ENCODE measurements at places on chromosomes 13 and 19.
A peak's percentile ranks its signal among the peaks of the same experiment; 100 is the strongest.

DNA sequence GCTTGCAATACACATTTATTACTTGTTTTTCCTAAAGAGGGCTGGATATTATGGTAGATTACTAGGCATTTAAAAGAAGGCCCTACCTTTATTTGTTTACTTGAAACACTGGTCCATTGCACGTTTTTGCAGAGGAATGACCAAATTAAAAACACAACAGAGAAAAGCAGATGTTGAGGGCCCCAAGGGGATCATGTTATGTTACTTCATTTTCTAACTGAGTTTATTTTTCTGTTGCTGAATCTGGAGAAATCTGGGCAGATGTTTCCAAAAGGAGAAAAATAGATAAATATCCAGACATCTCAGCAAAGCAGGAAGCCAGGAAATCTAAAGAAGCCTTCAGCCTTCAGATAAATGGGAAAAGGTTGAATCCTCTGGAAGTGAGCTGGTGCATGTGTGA, 353.0 kb downstream of the NDFIP2 start:
- no peak overlapping the region for H3K4me3 ChIP-seq
- no peaks in the 10 kb centered on the region for H3K4me1 ChIP-seq
- no peaks in the 10 kb centered on the region for H3K36me3 ChIP-seq
- H3K27me3 ChIP-seq, result no peaks in the 10 kb centered on the region
- no peak overlapping the region for H3K27ac ChIP-seq

DNA sequence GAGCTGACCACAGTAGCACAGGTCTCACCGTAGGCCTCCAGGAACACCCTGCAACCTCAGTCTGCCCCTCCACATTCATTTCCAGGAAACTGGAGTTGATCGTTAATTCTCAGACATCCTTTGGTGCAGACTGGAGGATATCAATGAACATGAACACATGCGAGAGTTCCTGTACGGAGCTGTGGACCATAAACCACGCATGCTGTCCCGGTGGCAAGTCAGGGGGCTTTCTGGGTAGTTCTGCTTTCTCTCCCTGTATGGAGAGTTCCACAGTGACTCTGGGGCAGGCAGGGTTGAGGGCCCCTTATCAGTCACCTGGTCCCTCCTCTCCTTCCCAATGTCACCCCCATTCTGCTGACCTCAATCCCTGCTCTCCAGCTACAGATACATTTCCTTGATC, 55.5 kb upstream of the URI1 start:
- H3K4me1 ChIP-seq, result peaks cover 5% of the 10 kb centered on the region
- no peaks in the 10 kb centered on the region for H3K27me3 ChIP-seq
- H3K27ac ChIP-seq, result no peak overlapping the region
- DNase-seq, result no peak

- H3K4me1 ChIP-seq, result no peaks in the 10 kb centered on the region
- no peak overlapping the region for H3K27ac ChIP-seq
- no peak overlapping the region for H3K4me3 ChIP-seq
- DNase-seq, result no peak
- H3K27me3 ChIP-seq, result no peaks in the 10 kb centered on the region
- no peaks in the 10 kb centered on the region for H3K36me3 ChIP-seq
These were observed 13.9 kb downstream of the SLC46A3 start for GRCh38 chr13:28704919-28705318.

- no peak overlapping the region for H3K4me3 ChIP-seq
- no peaks in the 10 kb centered on the region for H3K36me3 ChIP-seq
- no peak overlapping the region for H3K27ac ChIP-seq
- DNase-seq, result no peak
- H3K4me1 ChIP-seq, result no peaks in the 10 kb centered on the region
- no peaks in the 10 kb centered on the region for H3K27me3 ChIP-seq
These were observed 7.5 kb downstream of the C3 start for GRCh38 chr19:6712692-6713670.

GRCh38 chr19:43354305-43354627, 780 bp downstream of the CD177 start:
- peak; percentile 16 for DNase-seq
- H3K4me3 ChIP-seq, result peak overlapping the region; percentile 17
- no peaks in the 10 kb centered on the region for H3K36me3 ChIP-seq
- no peaks in the 10 kb centered on the region for H3K4me1 ChIP-seq
- H3K27ac ChIP-seq, result no peak overlapping the region
- H3K27me3 ChIP-seq, result no peaks in the 10 kb centered on the region

- no peaks in the 10 kb centered on the region for H3K36me3 ChIP-seq
- no peak overlapping the region for H3K4me3 ChIP-seq
- no peaks in the 10 kb centered on the region for H3K27me3 ChIP-seq
- no peak overlapping the region for H3K27ac ChIP-seq
These were observed 713.6 kb upstream of the MIR17HG start for GRCh38 chr13:90633849-90634248.

DNA sequence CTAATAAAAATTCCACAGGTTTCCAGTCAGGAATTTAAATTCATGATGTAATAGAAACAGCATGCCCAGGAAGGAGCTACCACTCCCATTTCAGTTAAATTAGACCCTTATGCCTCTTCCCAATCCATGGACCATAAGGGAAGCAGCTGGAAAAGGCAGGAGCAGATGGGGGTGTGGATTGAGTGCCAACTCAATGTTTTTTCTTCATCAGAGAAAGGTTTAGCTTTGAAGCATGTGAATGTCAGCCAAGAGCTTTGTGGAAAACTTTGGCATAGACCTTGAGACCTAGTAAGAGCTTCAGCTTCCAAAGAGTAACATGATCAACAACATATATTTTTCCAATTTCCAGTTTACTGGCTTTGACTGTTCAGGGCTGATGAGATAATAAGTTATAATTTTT, 2139.9 kb downstream of the PCDH9 start:
- no peaks in the 10 kb centered on the region for H3K36me3 ChIP-seq
- H3K27ac ChIP-seq, result no peak overlapping the region
- H3K27me3 ChIP-seq, result no peaks in the 10 kb centered on the region
- no peak overlapping the region for H3K4me3 ChIP-seq
- no peaks in the 10 kb centered on the region for H3K4me1 ChIP-seq
- DNase-seq, result no peak

DNA sequence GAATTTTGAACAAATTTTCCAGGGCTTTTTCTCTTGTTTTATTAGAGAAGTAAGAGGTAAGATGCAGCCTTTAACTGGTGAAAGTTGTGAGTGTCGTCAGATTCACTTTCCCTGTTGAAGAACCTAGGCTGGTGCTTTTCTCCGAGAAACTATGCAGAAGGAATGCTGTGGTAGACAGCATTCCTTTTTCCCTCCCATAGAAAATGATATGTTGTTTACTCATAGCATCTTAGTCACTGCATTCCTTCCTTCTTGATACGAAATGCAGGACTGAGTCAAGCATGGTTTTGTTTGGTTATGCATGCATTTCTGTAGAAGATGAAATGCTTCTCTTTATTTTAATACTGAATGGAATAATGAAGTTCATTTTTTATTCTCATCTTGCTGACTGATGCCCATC, 3.4 kb downstream of the ITGBL1 start:
- no peaks in the 10 kb centered on the region for H3K36me3 ChIP-seq
- H3K4me3 ChIP-seq, result no peak overlapping the region
- no peak overlapping the region for H3K27ac ChIP-seq
- H3K27me3 ChIP-seq, result no peaks in the 10 kb centered on the region

GRCh38 chr13:80469105-80469852, 128.4 kb upstream of the SPRY2 start:
- peaks cover 6% of the 10 kb centered on the region for H3K4me1 ChIP-seq
- H3K4me3 ChIP-seq, result no peak overlapping the region
- H3K27ac ChIP-seq, result peak overlapping the region; percentile 81
- no peaks in the 10 kb centered on the region for H3K36me3 ChIP-seq

GRCh38 chr19:35708391-35708790, 4.0 kb downstream of the ZBTB32 start:
- H3K27ac ChIP-seq, result no peak overlapping the region
- no peaks in the 10 kb centered on the region for H3K27me3 ChIP-seq
- DNase-seq, result no peak
- no peak overlapping the region for H3K4me3 ChIP-seq
- no peaks in the 10 kb centered on the region for H3K4me1 ChIP-seq

DNA sequence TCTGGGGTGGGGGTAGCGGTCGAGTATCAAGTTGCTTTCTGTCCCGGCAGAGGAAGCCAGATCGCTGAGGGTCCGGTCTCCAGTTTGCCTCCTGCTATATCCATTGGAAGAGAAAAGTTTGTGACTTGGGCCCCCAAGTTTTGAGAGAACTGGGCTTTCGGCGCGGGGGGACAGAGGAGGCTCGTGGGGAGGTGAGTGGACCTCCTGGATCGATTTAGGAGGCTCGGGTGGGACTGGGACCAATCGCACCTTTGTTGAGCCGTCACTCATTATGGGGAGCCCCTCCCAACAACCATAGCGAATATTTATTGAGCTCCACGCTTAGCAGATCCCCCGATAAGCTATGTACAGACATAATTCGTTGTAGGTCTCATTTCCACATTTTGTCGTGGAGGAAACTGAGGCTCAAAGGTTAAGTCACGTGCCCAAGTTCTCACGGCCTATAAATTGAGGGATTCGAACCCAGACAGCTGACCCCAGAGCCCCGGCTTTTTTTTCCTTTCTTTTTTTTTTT, 909 bp downstream of the RFXANK start:
- H3K4me3 ChIP-seq, result peak overlapping the region; percentile 86
- peak overlapping the region; percentile 57 for H3K27ac ChIP-seq
- peaks cover 17% of the 10 kb centered on the region for H3K4me1 ChIP-seq
- no peak for DNase-seq

DNA sequence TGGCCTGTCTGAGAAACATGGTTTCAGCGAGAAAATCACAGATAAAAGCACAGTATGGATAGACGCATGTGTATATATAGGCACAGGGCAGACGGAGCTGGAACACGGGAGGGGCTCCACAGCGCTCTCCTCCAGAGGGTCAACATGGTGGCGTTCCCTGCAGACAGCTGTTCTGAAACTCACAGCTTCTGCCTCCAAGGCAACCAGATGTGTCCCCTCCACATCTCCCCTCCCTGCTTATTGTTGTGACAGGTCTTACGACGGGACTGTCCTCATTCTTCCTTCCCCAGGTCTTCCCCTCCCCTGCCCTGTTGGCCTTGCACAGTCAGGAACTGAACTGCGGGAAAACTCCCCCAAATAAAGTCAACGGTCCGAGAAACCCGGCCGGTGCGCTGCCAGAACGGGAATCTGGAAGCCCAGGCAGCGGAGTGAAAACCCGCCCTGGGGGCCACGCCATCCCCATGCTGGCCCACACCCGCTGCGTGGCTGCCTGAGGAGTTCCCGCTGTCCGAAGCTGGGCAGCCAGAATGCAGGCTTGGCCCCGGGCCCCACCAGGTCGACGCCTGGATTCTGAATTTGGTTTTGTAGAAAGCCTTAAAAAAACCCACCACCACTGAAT, 2.6 kb upstream of the TIMM13 start:
- no peaks in the 10 kb centered on the region for H3K27me3 ChIP-seq
- no peak overlapping the region for H3K4me3 ChIP-seq
- no peak overlapping the region for H3K27ac ChIP-seq
- DNase-seq, result no peak
- H3K36me3 ChIP-seq, result no peaks in the 10 kb centered on the region

GRCh38 chr13:74288361-74288911, 154.2 kb upstream of the KLF12 start:
- peaks cover 8% of the 10 kb centered on the region for H3K4me1 ChIP-seq
- no peaks in the 10 kb centered on the region for H3K27me3 ChIP-seq
- H3K27ac ChIP-seq, result no peak overlapping the region
- DNase-seq, result no peak
- no peaks in the 10 kb centered on the region for H3K36me3 ChIP-seq
- no peak overlapping the region for H3K4me3 ChIP-seq

- no peak overlapping the region for H3K27ac ChIP-seq
- no peak overlapping the region for H3K4me3 ChIP-seq
These were observed 114.3 kb downstream of the SIPA1L3 start for GRCh38 chr19:38021352-38021751.

DNA sequence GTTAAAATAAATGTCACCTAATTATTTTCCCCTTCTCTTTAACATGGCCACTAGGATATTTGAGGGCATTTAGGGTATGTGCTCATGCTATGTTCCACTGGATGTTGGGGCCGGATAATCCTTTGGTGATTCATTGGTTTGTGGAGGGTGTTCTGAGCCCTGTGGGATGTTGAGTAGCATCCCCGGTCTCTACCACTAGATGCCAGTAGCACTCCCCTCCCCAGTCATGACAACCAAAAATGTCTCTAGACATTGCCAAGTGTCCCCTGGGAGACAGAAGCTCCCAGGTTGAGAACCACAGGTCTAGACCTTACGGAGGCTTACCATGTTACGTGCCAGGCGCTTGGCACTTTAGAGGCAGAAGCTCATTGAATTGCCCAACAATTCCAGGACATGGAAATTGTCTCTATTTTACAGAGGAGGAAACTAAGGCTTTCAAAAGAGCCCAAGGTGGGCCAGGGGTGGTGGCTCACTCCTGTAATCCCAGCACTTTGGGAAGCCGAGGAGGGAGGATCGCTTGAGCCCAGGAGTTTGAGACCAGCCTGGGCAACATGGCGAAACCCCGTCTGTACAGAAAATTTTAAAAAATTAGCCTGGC, 14.1 kb downstream of the SHANK1 start:
- DNase-seq, result peak; percentile 36
- H3K27ac ChIP-seq, result no peak overlapping the region
- no peak overlapping the region for H3K4me3 ChIP-seq
- no peaks in the 10 kb centered on the region for H3K36me3 ChIP-seq

DNA sequence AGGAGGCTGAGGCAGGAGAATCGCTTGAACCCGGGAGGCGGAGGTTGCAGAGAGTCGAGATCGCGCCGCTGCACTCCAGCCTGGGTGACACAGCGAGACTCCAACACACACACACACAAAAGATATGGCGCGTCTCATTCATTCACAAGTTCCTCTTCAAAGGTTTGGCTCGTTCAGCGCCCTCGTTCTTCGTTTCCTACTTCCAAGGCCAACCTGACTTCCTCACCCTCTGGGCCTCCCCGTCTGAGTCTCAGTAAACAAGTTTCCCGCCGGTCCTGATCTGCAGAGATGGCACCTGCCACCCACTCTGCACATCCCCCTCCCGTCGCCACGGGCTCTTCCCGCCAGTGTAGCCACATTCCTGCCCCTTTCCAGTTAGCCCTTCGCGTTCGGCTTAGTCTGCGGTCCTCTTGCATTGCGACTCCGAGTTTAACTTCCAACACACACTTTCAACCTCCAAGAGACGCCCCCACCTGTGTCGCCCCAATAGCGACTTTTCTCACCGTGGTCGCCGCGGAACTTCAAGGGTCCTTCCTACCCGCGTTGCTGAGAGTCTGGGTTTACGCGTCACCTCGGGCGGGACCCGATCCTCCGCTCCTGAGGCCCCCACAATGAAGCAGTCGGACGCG, 1.3 kb upstream of the BSG start:
- no peaks in the 10 kb centered on the region for H3K27me3 ChIP-seq
- peaks cover 37% of the 10 kb centered on the region for H3K4me1 ChIP-seq
- peak overlapping the region; percentile 98 for H3K4me3 ChIP-seq

GRCh38 chr19:6577476-6578125, 13.3 kb downstream of the CD70 start:
- no peaks in the 10 kb centered on the region for H3K4me1 ChIP-seq
- H3K27ac ChIP-seq, result no peak overlapping the region
- no peaks in the 10 kb centered on the region for H3K36me3 ChIP-seq
- no peaks in the 10 kb centered on the region for H3K27me3 ChIP-seq
- no peak overlapping the region for H3K4me3 ChIP-seq

DNA sequence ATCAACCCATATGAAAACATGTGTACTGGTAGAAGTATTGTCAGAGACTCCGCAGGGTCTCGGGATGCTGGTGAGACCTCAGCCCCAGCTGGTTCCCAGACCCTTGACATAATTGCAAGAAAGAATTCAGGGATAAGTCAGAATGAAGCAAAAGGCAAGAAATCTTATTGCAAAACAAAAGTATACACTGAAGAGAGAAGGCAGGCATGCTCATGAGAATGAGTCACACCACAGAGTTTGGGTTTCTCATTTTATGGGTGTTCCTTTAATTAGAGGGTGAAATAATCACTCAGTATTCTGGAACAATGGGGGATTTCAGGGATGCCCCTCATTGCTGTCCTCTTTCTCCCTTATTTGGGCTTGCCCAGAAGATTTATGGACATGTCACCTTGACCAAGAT, 1423.8 kb upstream of the MIR17HG start:
- no peaks in the 10 kb centered on the region for H3K36me3 ChIP-seq
- H3K27me3 ChIP-seq, result no peaks in the 10 kb centered on the region
- no peak overlapping the region for H3K27ac ChIP-seq
- H3K4me3 ChIP-seq, result no peak overlapping the region
- no peak for DNase-seq
